ENCODE measurements at places on chromosomes 5 and 9. TPM values are rescaled to one million over a fixed set of nuclear protein-coding genes. Genes with fewer than 3 reads are reported as not detected.

Gene NEUROG1
- not detected for polyA plus RNA-seq

Gene ACTBL2
- not detected for polyA plus RNA-seq

Gene CCDC180
- polyA plus RNA-seq = 3.8 TPM

Gene SH3GL2
- not detected for polyA plus RNA-seq

Gene PRSS3
- 0.24 TPM for polyA plus RNA-seq

Gene NUP155
- polyA plus RNA-seq = 15.9 TPM

Data from cardiac muscle cell (in vitro differentiated cells and primary cell).